Substantia nigra (tissue), 51 donors: ENCODE measurements at places on chromosomes 1 and 21.

DNA sequence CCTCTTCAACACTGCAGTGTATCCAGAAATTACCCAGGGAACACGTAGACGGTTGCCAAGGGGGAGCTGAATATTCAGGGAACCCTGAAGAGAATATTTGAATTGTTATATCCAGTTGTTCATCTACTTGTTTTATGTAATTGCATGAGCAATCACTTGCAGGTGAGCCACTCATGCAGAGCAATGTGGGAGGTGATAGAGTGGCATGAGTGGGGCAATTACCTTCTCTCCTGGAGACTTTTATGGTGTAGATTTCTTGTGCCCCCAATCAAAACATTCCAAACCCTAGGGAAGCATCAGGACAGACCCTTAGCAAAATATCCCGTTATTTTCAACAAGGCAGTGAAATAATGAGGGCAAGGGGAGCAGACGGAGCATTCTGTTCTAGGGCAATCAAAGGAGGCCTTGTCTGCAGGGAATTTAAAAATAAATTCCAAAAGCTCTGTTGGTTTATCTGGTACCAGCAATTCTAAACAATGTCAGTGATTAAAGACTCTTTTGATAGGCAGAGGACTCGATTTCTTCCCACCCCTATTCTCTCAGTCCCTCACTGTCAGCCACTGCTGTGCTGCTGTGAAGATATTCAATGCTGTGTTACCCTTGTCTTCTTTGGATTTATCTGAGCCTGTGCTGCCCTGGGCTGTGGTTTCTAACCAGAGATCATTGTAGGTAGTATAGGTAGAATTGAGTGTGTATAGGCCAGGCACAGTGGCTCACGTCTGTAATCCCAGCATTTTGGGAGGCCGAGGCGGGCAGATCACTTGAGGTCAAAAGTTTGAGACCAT is 180.2 kb upstream of the MAP1LC3C start:
- no peak for DNase-seq

- no peak for DNase-seq
Observed at GRCh38 chr1:33867684-33868083, 3.8 kb downstream of the HMGB4 start.

GRCh38 chr1:221150996-221151395 is 271.8 kb downstream of the HLX start:
- DNase-seq: no peak

GRCh38 chr1:13908128-13908527 is 208.1 kb downstream of the PRDM2 start:
- no peak for DNase-seq

- DNase-seq: no peak
Observed at GRCh38 chr1:234435620-234436019, 43.4 kb downstream of the TARBP1 start.

- no peak for DNase-seq
Observed at GRCh38 chr1:167987174-167987573, 50.3 kb upstream of the MPC2 start.

DNA sequence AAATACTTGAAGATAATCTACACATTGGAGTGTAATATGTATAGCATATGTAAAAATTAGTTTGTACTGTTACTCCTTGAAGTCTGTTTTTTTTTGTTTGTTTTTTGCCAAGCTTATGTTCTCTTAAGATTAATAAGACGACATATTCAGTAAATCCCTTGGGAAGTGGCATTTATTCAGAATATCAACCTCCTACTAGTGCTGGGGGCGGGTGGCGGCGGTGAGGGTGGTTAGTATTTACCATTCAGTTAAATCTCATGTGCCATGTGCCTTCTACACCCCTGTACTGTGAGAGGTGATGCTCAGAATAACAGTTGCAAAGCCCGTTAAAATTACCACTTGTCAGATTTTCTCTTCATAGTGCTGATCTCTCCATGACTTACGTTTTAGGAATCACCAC is 3.0 kb downstream of the BACH1 start:
- no peak for DNase-seq

DNA sequence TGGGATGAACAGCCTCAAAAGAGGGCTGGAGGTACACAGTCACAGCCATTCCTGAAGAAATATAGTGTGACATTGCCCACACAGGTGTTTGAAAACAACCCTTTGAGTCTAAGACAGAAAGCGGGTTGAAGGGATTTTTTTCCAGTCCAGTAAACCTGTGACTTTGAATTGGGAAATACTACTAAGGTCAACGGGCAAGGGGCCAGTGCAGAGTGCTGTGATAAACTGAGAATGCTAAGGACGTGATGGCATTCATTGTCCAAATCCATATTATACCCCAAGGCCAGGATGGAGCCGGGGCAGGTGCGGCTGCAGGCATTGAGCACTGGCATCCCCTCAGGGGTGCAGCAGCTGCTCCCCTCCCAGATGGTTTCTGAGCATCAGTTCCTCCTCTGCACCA is 36.6 kb downstream of the KIAA0040 start:
- DNase-seq: no peak

GRCh38 chr1:40858856-40859416 is 3.2 kb downstream of the CITED4 start:
- no peak for DNase-seq

DNA sequence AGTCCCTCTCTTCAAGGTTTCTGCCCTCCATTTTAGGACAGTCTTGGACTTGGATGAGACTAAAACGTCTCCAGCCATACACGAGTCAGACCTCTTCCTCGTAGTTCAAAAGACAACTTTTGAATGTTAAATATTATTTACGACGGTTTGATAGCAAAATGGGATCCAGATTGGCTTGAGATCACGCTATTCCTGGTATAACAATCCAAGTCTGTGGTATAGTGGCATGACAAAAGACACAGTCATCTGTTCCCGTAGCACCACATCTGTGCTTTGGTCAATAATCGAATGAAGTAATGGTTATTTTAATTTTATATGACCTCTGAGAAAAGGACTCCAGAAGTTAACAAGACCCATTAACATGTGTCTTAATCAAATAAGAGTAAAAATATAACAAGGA is 7.0 kb downstream of the PCP4 start:
- no peak for DNase-seq

DNA sequence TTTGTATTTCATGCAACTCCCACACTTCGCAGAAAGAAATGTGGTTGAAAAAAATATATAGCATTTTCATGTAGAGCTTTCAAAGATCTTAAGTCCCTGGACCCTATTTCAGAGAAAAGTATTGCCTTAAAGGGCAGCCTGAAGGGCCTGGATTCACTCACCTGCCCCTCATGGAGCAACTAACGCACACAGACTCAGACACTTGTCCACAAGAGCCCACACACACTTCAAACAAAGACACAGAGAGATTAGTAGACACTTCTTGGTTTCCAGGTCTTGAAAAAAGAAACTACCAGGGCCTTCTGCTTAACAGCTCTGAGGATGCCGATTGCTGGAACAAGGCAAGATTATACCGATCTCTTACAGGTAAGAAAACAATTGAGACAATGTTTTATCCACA is 122.2 kb downstream of the ZBTB18 start:
- DNase-seq: no peak

DNA sequence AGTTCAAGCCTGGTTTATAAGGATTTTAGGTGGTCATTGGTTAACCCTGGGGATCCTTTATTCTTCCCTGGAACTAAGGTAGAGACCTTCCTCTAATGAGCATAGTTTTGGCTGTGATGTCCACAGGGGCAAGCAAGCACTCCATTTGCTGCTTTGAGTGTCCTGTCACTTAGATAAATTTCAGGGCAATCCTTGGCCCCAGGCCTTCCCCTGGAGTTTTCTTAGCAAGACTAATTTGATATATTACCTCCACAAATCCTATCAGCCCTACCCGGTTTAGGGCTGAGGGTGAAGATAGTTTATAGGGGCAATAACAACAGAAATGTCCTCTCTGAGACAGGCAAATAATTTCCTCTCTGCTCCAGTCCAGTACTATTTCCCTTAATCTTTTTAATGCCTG is 166.6 kb downstream of the CYYR1 start:
- no peak for DNase-seq

DNA sequence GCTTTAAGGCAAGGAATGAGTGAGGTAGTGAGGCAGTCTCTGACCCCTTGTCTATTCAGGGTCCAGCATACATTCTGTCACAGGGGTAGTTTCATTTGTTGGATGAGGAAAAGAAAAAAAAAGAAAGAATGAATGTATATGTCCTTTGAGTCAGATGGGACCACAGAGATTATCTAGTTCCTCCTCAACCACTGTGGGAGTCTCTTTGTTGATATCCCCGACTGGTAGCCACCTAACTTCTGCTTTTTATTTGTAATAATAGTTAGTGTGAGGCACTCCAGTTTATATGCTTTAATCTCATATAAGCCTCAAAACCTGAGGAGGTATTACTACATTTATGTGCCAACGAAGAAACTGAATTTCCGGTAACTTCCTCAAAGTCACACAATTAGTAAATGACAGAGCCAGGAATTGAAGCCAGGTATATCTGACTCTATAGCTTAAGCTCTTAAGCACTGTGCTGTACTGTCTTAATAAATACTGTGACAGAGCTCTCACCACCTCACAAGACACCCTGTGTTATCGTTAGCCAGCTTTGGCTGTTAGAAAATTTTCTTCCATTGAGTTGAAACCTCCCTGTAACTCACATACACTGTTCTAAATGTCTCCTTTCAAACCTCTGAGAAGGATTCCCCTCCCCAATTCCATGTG is 82.2 kb downstream of the MDM4 start:
- no peak for DNase-seq

GRCh38 chr21:46554431-46555224 is 50.3 kb downstream of the S100B start:
- no peak for DNase-seq

GRCh38 chr21:41929248-41929647 is 24.6 kb downstream of the C2CD2 start:
- no peak for DNase-seq

DNA sequence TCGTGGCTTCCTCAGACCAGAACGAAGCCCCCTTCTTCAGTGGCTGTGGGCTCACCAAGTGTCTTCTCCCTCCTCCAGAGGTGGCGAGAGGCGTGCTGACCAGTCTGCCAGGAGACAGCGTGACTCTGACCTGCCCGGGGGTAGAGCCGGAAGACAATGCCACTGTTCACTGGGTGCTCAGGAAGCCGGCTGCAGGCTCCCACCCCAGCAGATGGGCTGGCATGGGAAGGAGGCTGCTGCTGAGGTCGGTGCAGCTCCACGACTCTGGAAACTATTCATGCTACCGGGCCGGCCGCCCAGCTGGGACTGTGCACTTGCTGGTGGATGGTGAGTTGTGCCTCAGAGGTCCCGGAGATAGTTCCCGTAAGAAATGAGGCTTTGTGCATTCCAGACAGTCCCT is 24.0 kb downstream of the IL6R start:
- peak; percentile 28 for DNase-seq

GRCh38 chr1:110504226-110504625 is 14.7 kb downstream of the KCNA10 start:
- DNase-seq: no peak

GRCh38 chr1:211603713-211604112 is 24.8 kb upstream of the SLC30A1 start:
- DNase-seq: no peak

DNA sequence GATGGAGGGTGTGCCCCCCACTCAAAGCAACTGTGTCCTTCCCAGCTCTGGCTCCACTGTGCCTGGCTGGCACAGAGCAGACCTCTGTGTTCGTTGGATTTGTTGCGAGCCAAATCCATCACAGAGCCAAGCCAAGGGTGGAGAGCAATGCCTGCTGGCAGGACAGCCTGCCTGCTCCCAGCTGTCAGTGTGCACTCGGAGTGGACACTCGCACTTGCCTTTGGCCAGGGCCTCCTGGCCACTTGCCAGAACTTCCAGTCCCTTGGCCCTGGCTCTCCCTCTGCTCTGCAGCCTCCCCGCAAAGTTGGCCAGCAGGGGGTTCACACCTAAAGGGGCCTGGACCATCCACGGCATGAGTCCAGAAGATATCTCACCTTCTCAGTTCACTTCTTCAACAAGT is 16.4 kb downstream of the HEYL start:
- DNase-seq: no peak

- no peak for DNase-seq
Observed at GRCh38 chr1:28123461-28123961, 35.1 kb upstream of the EYA3 start.

- no peak for DNase-seq
Observed at GRCh38 chr1:13784971-13785370, 85.0 kb downstream of the PRDM2 start.

DNA sequence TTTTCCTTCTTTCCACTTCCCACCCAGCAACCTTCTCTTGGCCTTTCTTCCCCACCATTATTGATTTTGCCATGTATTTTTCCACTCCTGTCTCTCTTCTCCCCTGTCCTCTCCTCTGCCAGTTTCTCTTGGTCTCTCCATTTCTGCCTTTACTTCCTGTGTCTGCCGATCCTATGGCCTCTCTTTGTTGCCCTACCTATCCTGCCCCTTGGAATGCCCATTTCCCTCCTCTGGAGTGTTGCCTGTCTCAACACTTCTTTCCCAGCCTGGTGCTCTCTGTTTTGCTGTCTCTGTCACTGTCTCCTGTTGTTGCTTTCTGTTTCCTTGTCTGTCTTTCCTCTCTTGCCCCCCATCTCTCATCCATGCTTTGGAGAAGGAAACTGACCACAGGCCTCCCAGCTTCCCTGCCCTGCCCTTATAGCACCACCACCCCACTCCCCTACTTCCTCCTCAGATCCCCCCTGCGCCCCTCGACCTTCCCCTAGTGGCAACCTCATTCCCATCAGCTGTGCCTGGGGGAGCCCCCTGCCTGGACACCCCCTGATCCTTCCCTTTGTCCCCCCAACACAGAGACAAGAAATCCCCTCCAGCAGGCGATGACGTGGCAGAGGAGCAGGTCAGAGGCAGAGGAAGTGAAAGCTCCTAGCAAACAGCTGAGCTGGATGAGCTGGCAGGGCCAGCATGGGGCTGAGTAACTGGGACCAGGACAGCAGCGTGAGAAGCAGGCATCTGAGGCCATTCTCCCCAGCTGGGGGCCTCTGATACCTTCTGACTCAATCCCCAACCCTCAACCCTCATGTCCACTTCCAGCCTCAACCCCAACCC is 6.6 kb upstream of the ETV3L start:
- no peak for DNase-seq

GRCh38 chr1:161763522-161764098 is 2.5 kb upstream of the ATF6 start:
- no peak for DNase-seq

GRCh38 chr1:36835017-36835695 is 199.2 kb downstream of the GRIK3 start:
- no peak for DNase-seq

DNA sequence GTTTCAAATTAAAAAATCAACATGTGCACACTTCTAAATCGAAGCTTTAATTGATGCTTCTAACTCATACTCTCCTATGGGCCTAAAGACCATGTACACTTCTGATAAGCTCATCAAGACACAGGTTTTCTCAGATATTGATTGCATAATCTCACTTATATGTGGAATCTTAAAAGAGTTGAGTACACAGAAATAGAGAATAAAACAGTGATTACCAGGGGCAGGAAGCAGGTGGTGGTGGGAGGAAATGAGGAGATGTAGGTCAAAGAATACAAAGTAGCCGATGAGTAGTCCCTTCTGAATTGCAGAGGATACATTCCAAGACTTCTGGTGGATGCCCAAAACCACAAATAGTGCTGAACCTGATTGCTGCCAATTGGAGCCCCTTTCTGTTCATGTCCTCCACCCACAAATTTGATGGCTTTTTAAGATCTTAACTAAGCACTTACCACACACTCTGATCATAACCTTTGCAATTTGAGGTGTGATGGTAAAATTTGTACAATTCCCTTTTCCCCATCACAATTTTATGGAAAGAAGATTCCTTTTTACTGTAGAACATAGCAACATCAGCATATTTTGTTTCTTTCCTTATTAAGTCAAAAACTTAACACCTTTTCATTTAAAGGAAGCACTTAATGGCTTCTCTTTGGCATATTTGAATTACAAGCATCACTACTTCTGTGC is 3.3 kb upstream of the CD1B start:
- DNase-seq: no peak
